ENCODE measurements at places on chromosomes 7 and 10.

DNA sequence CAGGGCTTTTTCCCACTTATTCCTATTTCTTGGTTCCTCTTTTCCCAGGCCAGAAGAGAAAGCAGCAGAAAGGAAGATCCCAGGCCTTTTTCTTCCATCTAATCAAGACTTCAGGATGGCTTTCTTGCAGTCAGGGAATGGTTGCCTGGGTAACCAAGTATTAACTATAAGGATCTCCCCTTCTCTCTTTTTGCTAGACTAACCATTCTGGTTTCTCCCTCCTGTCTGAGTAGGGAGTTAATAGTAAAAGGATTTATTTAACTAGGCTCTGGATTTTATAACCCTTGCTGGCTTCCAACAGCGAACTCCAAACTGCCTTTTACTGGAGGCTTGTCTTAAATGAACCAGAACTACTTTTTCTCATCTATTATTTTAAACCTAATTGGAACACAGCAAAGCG lies 90.4 kb downstream of the GRM8 start:
- DNase-seq: no peak

DNA sequence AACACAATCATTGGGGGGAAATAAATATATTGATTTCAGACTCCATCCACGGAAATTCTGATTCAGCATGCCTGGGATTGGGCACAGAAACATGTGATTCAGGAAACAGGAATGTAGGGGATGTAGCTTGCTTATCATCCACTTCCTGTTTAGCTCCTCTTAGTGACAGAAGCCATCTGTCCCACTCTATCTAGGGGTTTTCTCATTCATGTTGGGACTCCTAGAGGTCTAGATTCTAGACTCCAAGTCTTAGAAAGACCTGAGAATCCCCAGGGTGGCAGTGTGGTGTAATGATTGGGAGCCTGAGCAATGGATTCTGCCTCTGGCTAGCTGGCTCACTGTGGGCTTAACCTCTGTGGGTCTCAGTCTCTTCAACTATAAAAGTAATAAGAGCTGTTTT lies 67.9 kb downstream of the CDK1 start:
- no peak for DNase-seq

- DNase-seq: no peak
These were observed 500.5 kb upstream of the LRRN3 start for GRCh38 chr7:110590415-110590814.

DNA sequence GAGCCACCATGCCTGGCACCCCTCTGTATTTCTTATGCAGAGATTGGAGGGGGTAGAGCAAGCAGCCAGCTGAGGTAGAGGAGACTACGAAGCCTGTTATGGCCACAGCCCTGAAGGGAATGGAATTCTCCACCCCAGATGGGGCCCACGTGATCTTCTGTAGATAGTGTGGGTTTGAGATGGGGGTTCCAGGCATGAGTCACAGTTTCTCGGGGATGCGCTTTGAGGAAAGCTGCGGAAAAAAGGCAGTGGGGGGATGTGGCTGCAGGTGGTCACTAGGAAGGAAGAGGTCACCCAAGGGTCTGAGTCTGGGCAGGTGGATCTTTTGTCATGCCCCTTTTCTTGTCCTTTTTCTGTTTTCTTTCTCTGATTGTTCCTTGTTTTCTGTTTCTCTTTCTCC lies 11.5 kb downstream of the FAM131B start:
- DNase-seq: no peak

DNA sequence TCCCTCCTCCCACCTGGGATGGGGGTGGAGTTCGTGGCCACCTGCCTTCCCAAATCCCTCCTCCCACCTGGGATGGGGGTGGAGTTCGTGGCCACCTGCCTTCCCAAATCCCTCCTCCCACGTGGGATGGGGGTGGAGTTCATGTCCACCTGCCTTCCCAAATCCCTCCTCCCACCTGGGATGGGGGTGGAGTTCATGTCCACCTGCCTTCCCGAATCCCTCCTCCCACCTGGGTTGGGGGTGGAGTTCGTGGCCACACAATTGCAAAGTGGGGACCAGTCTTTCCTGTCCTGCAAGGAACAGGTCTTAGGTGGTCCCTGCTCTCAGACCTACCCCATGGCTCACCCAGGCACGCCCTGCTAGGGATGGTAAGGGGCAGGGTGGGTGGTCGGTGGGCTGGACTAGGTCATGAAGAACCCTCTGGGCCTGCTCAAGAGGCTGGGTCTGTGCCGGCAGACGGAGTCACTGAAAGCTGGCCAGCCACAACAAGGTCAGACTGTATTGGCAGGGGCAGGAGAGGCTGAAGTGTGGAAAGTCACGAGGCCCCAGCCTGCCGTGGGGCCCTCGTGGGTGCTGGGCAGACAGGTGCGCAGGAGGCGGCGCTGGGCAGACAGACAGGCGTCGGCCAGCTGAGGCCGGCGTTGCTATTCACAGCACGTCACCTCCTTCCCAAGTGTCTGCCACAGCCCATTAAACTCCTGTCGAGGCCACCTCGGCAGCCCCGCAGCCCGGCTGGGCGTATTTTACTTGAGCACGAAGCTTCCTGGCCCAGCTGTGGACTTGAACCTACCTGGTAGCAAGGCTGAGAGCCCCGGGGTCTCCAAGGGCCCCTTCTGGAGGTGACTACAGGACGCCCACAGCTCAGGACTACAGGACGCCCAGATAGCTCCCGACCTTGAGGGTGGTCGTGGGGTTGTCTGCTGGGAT lies 4.1 kb downstream of the KNDC1 start:
- peak; percentile 25 for DNase-seq

DNA sequence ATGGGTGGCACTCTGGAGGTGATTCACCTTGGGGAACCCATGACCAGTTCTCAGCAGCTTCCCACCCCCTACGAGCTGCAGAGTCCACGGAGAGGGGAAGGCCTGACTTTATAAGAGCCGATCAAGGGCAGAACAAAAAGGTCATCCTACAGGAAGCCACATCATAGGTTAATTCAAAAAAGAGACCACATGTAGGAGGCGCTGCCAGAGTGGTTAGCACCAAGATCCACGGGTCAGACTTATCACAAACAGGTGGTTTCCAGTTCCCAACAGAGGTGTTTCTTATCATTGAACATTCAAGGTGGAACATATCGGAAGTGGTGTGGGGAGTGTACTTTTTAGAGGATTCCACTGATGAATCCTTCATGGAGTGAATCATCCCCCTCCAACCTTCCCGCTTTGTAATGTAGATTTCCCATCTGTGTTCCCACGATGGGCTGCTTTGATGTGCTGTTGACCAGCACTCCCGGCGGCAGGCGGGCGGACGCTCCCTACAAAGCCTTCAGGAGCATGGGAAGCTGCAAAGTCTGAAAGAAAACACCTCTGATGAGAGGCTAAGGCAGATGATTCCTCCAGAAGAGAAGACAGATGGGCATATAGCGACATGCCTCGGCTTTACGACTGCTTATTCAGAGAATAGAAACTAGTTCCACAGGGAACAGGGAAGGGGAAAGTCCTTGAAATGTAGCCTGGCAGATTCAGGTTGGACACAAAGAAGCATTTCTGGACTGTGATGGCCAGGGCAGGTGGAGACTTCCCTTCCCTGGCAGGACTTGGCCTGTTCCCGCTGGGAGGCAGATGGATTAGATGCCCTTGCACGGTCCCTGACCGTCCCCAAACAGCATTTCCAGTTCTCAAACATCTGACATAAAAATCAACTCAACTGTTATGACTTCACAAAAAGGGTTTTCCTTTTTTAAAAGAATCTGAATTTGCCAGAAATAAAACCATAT lies 66.5 kb downstream of the AFAP1L2 start:
- no peak for DNase-seq

GRCh38 chr10:5014936-5015335 lies 11.3 kb upstream of the AKR1C2 start:
- DNase-seq: no peak
